ENCODE measurements at places on chromosomes 13 and 19.

DNA sequence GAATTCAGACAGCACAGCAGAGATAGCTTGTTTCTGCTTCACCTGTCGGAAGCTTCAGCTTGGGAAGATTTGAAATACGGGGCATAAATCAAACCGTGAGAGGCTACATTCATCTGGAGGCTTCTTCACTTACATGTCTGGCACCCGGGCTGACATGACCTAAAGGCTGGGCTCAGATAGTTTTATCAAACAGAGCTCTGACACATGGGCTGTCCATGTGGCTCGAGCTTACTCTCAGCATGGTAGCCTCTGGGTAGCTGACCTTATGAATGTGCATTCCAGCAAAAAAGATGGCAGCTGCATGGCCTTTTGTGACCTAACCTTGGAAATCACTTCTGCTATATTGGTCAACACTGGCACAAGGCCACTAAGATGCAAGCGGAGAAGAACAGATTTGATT, 414.5 kb downstream of the NDFIP2 start:
- DNase-seq = no peak

GRCh38 chr13:97913206-97913605, 40.3 kb upstream of the IPO5 start:
- DNase-seq = no peak

DNA sequence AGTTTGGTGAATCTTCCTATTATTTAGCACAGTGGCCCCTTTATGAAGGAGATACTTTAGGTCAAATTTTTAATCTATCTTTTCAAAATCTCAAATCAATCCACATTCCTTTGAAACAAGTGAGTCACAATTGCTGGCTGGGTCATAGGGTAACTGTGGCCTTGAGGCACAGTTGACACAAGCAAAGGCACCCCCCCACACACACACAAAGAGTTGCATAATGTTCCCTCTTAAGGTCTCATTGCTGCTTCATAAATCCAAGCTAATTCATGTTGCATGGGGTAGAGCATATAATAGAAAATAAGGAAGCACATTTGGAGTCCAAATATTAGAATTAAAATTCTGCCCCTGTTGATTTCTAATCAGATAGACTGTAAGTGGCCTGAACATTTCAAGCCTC, 171.5 kb downstream of the DLEU7 start:
- DNase-seq = no peak

GRCh38 chr19:18683958-18684641, 620 bp downstream of the CRTC1 start:
- no peak for DNase-seq

GRCh38 chr13:93736081-93736480, 509.5 kb downstream of the GPC6 start:
- DNase-seq = no peak

- no peak for DNase-seq
Measured at GRCh38 chr13:42751693-42752092, 29.7 kb upstream of the FAM216B start.

DNA sequence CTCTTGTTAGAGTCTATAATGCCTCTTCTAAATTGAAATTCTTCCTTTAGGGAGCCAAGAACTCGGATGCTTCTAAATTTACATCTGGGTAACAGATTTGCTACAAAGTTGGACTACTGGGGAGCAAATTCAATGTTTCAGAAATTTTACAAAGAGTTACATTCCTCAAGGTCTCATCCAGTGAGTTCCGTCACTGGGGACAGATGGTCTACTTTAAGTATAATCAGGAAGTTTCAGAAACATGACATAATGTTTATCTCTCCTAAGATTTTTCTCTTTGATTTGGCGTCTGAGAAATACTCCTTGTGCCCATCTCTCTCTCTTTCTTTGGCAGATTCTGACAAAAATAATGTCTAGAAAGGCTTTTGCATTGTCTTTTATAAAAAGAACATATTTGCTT, 81.5 kb upstream of the MBNL2 start:
- no peak for DNase-seq

- DNase-seq = no peak
Measured at GRCh38 chr13:113992276-113993005, 18.6 kb upstream of the C13orf46 start.

- no peak for DNase-seq
Measured at GRCh38 chr19:40315812-40316470, 30.8 kb upstream of the AKT2 start.

DNA sequence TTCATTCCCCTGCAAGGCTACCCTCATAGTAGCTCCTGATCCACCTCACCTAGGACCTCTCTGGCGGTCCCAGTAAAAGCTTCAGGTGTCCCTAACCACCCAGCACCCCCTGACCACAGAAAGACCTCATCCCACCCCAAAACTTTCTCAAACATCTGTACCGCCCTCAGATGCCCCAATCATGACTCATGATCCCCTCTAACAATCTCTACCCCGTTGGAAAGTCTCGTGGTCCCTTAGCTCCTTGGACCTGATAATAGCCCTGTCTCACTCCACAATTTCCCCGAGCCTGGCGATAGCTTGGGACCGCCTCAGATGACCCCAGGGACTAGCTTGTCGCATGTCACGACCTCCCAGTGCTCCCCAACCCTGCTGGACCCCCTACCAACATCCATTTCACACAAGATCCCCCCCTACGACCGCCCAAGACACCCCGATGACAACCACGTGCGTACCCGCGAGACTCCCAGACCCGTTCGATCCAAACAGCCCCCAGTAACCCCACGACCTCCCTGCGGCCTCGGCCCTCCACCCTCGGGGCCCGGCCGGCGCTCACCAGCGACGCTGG, 450 bp downstream of the NDUFA11 start:
- DNase-seq = no peak

DNA sequence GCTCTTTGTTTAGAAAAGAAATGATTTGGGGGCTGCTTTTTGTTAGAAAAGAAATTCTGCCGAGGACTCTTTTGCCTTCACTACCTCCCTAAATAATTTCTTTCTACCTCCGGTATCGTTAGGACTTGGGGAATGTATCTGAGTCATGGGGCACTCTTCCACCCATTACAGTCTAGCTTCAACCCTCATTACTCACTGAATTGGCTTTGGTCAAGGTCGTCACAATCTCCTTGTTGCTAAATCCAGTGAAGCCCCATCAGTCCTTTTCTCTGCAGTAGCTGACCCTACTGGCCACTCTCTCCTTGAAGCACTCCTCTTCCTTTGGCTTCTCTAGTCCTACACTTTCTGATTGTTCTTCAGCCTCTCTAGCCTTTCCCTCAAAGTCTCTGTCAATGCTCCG, 34.0 kb downstream of the WDR87 start:
- DNase-seq = no peak

GRCh38 chr13:20174656-20175405, 14.0 kb upstream of the GJA3 start:
- peak; percentile 77 for DNase-seq

- DNase-seq = no peak
Measured at GRCh38 chr13:45196622-45197021, 4.2 kb downstream of the KCTD4 start.

DNA sequence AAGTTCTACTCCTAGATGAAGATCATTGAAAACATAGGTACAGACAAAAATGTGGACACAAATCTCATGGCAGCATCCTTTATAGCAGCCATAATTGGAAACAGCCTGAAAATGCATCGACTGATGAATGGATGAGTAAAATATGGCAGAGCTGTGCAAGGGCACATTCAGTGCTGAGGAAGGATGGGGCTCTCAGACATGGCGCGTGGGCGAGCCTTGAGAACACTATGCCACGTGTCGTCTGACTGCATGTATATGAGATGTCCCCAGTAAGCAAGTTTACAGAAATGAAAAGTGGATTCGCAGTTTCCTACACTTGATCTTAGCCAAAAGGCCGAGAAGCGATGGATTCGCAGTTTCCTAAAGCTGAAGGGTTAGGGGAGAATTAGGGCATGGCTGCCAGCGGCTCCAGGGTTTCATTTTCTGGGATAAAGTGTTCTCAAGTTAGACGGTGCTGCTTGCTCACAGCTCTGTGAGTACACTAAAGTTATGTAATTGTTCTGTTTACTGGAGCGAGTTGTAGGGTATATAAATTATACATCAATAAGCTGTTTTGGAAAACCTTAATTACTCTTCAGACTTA, 78.0 kb downstream of the RAB20 start:
- no peak for DNase-seq

DNA sequence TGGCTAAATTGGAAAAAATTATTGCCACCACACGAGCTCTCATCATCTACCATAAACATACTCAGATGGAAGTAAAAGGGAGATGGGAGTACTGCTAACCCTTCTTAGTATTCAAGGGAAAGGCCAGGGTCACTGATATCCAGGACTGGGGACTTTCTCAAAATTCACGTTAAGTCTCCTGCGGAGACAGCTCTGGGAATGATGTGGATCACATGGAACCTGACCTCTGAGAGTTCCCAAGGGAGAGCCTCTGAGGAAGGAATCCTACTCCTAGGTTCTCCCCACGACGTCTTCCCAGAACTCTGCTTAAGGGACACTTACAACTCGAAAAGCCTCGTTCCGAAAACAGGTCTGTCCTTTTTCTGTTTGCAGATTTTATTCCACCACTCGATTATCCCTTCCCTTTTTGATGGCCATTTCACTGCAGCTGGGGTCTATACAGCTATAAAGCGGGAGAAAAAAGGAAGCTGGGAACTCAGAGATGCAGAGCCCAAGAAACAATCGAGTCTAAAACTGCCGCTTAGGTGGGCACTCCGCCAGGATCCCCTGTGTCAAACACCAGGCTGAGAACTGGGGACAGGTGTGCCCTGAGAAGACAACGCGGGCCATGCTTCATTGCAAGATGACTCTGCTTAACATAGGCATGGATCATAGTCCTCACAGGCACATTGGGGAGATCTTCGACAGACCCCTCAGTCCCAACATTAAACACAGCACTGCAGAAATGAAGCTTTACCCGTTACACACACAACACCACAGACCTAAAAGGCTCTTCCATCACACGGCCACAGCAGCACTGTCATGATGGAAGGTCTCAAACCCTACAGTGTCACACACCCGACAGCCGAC, 823 bp upstream of the ZNF567 start:
- no peak for DNase-seq

GRCh38 chr13:39306639-39307589, 268.7 kb downstream of the NHLRC3 start:
- DNase-seq = no peak

DNA sequence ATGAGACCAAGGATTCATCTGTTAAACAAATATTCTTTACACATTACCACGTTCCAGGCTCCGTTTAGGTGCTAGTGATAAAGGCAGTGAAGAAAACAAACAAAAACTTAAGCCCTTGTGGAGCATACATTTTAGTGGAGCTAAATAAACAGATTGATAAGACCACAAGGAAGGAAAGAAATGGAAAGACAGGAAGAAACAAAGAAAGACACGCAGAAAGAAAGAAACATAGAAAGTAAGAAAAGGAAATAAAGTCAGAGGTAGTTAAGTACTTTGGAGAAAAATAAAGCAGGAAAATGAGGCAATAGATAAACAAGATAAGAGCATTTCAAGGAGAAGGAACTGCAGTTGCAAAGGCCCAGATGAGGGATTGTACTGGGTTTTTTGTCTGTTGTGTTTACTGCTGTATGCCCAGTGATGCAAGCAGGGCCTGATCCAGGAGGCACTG, 998 bp downstream of the NFKBIB start:
- DNase-seq = no peak

Measured in kidney glomerular epithelial cell (primary cell).